HuH-7 (cell line): ENCODE measurements at places on chromosomes 6 and 20.
A peak's percentile ranks its signal among the peaks of the same experiment; 100 is the strongest.

DNA sequence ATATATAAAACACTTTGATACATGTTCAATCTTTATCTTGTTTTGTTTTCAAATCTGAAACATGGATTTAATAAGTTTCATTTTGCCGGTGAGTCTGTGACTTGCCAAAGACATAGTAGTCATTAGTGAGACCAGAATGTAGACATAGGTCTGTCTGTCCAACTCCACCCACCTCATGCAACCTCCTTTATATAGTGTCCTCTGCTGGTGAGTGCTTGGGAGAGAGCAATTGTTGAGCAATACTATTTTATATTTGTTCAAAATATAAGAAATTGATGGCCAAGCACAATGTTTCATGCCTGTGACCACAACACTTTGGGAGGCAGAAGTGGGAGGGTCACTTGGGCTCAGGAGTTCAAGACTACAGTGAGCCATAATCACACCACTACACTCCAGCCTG is 10.8 kb upstream of the LY86 start:
- DNase-seq = no peak

- no peak for DNase-seq
These were observed 370.4 kb upstream of the CITED2 start for GRCh38 chr6:139744891-139745290.

- peak; percentile 11 for DNase-seq
These were observed 37.5 kb downstream of the MAK start for GRCh38 chr6:10800810-10801209.

DNA sequence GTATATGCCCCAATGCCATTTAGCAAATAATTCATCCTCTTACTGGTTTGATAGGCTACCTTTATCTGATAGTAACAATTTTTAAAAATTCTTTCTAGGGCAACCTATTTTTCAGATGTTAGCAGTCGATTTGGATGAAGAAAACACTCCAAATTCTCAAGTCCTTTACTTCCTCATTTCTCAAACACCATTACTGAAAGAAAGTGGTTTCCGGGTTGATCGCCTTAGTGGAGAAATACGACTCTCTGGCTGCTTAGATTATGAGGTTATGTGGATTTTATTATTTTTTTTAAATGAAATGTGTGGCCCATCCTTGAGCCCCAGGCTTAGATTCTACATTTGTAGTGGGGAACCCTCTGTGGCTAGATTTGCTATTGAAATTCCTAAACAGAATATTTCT is 26.3 kb downstream of the CDH26 start:
- DNase-seq = no peak

DNA sequence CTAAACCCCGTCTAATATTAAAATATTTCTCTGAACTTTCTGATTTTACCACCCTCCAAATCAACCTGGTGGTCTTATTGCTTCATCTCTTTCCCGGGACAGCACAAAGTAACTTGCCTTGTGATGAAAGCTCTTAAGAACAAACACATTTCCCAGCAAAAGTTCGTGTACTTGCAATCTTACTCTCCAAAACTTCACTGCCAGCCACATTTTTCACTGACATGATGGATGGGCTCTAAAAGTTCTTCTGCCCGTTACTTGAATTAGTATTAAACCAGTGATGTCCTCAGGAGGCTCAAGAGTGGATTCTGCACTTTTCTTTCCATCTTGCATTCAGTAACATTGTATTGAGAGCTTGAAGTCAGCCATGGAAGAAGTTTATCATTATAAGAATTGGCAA is 731.6 kb upstream of the GJE1 start:
- no peak for DNase-seq
